Epithelial cell of proximal tubule (primary cell): ENCODE measurements at places on chromosomes 11 and 22.

- no peak for DNase-seq
Observed at GRCh38 chr22:26830837-26831236, 173.4 kb downstream of the MIAT start.

GRCh38 chr11:10669258-10670033 lies 24.1 kb downstream of the IRAG1 start:
- DNase-seq = no peak

DNA sequence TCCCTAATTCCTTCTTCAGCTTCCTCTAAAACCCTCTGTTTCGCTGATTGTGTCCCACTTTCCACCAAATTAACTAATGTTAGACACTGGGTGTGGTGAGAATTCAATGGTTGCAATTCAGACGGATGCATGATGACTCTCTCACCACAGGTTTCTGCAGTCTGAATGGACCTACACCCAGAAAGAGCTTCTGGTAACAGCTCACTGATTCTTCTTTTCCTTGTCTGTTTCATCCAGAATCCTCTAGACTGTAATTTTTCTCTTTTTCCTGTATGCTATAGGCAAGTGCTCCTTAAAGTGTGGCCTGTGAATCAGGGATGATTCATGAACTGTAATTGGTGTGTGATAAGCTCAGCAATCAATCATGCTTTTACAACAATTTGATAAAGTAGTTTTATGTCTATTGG lies 18.1 kb downstream of the MMP10 start:
- DNase-seq = no peak

DNA sequence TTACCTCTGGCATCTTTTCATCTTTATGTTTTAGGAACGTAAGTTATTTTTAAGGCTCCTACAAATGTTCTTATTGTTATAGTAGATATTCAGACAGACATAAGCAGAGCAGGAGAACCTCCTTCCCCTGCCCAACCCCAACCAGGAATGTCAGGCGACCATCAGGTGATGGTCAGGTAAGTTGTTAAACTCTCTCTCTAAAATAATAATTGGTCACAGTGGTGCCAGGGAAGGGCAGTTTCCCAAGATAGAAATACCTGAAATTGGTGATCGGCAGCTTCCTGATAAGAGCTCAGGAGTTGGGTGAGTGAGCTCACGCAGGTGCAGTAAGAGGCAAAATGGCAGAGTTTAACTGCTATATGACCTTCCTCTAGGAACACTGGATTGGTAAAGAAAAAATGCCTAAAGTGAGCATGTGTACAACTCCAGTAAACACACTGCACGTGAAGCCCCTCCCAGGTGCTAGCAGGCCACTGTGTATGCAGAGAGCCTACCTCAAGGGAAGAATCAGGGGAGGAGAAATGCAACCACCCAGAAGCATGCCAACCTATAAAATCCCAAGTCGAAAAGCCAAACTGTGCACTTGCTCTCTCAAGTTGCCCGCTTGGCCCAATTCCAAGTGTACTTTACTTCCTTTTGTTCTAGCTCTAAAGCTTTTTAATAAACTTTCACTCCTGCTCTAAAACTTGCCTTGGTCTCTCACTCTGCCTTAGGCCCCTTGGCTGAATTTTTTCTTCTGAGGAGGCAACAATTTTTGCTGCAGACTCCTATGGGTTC lies 273.9 kb downstream of the SBF2 start:
- DNase-seq = no peak

GRCh38 chr11:27367881-27368280 lies 4.9 kb upstream of the CCDC34 start:
- no peak for DNase-seq

DNA sequence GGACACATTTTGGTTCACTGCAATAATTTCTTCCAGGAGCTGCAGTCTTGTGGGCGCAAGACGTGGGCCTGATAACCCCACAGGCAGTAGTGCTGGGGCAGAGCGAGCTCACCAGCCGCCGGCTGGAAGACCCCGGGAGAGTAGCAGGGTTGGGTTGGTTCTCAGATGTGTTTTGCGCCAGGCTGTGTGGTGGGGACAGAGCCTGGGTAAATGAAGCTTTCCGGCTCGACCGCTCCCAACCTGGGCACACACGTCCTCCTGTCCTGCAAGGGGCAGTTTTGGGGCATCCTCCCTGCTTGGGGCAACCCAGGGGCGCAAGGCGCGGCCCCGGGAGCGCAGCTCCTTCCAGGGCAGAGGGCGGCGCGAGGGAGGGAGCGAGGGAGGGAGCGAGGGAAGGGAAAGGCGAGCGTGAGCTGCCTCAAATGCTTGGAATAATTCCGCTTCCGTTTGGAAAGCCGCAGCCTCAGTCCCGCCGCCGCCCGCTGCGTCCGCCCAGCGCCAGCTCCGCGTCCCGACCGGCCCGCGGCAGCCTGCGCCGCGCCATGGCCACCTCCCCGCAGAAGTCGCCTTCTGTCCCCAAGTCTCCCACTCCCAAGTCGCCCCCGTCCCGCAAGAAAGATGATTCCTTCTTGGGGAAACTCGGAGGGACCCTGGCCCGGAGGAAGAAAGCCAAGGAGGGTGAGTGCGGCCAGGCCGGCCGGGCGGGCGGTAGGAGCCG lies at the start of gene PARVA:
Gene PARVA, plus strand, starts transcription at position 466 of the 718 bp plus-strand sequence. Its CDS starts 77 bp downstream, at position 543.
- DNase-seq = peak; percentile 9

- DNase-seq = no peak
Observed at GRCh38 chr11:61342207-61342803, 9.3 kb downstream of the TKFC start.

- DNase-seq = no peak
Observed at GRCh38 chr11:79097246-79097875, 343.5 kb downstream of the TENM4 start.

- DNase-seq = no peak
Observed at GRCh38 chr11:31795706-31796498, 15.2 kb downstream of the PAX6 start.

DNA sequence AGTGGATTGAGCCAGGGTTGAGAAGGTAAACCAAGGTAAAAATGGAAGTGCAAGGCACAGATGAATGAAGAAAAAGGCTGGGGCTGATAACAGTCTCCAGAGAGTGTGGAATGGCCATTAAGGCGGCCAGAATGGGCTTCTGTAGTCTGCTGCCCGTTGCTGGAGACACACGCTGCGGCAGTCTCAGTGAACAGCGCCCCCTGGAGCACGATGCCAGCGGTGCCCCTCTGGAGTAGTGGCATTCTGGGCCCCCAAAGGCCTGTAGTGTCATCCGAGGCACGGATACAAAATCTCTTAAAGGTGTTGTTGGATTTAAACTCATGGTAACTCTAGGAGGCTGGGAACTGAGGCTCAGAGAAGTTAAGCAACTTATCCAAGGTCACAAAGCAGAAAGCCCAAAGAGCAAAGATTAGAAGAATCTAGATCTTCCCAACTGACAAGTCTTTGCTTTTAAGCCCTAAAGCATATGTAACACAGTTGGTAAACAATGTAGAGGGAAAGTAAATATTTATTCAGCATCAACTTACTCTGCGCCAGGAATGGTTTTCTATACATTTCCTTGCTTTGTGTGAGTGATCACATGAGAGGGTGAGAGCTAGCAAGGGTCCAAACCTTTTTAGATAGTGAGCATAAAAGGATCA lies 18.2 kb downstream of the KCNJ1 start:
- DNase-seq = no peak

DNA sequence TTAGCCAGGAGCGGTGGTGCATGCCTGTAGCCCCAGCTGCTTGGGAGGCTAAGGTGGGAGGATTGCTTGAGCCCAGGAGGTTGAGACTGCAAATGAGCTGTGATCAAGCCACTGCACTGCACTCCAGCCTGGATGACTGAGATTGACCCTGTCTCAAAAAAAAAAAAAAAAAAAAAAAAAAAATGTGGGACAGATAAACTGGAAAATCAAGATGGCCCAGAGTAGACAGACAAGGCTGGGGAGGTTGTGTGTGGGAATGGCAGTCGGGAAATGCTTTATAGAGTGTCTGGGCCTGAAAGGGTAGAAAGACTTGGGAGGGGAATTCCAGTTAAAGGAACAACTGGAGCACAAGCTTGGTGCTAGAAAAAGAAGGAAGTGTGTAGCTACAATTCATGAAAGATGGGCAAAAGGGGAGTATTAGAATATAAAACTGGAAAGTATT lies 18.2 kb upstream of the WDR74 start:
- no peak for DNase-seq

DNA sequence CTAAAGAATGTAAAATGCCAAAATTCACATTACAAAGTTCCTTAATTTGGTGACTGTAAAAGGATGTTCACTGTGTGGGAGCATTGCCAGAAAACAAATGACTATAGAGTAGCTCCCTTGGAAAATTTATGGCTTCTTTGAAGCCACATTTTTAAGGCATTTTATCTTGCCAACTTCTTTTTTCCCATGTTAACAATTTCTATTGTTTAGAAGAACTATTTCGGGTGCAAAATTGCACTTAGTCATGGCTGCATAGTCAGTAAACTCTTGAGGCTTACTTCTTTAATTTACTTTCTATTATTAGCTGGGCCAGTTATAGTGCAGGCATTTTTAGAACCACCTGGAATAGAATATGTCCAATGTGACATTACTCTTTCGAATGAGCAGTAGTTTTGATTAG lies 515.3 kb downstream of the JRKL start:
- no peak for DNase-seq

GRCh38 chr22:43078522-43078921 lies 10.7 kb downstream of the TTLL1 start:
- DNase-seq = no peak

GRCh38 chr11:82356316-82356715 lies 377.3 kb downstream of the FAM181B start:
- DNase-seq = no peak

GRCh38 chr11:134157451-134157850 lies 66.3 kb downstream of the NCAPD3 start:
- DNase-seq = no peak

- no peak for DNase-seq
Observed at GRCh38 chr11:5605849-5606248, 9.4 kb downstream of the TRIM6 start.

DNA sequence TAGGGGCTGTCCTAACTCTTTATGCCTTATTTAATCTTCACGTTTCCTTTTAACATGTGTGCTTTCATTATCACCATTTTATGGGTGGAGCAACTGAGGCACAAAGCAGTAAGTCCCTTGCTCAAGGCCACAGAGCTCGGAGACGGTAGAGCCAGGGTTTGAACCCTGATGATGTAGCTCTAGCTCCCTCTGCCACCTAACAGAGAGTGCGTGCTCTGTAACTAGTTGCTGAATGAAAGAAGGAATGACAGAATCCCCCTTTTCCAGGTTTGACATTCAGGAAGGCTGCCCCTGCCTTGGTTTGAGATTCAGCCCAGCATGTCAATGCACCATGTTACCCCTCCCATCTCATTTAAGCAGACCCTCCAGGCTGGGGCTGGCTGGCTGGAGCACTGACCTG lies 193.3 kb upstream of the NAV2 start:
- DNase-seq = no peak

DNA sequence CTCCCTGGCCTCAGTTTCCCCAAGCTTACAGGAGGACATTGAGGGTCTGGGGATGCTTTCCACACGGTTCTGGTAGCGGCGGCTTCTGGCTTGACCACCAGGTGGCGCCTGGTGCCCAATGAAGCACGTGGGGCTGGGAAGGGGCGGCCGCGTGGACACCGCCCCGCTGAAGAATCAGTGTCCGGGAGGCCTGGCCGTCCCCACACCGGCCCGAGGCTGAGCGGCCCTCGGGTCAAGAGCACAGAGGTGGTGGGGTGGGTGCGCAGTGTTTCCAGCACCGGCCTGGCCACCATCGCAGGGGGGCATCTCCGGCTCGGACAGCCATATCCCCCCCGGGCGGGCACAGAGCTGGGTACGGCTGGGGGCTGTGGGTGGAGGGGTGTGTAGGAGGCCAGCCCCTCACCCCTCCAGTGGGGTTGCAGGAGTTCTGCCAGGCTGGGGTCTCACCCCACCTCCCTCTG lies 27.8 kb upstream of the PPARA start:
- no peak for DNase-seq

- no peak for DNase-seq
Observed at GRCh38 chr11:120655589-120655988, 144.0 kb downstream of the GRIK4 start.

GRCh38 chr11:111676878-111677585 lies 74.8 kb downstream of the SIK2 start:
- no peak for DNase-seq

DNA sequence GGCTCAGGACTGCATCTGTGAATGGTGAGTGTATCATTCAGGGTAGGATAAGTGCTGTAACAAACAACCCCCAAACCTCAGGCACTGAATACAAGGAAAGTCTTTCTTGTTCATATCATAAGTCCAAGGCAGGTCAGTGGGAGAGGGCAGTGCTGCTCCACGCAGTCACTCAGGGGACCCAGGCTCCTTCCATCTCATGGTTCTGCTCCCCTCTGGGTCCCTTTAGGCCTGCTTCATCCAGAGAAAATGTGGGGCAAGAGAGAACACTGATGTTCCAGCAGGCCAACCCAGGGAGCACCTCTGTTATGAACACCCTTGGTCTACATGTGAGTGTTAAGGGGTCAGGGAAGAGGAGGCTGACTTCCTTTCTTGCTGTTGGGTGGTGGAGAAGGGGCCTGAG lies 187.8 kb downstream of the CHST1 start:
- DNase-seq = no peak

GRCh38 chr22:49827853-49828598 lies at the start of gene BRD1:
BRD1 (minus strand) TSS chr22:49827873; CDS start chr22:49824317, 3,556 bp downstream.
- no peak for DNase-seq

DNA sequence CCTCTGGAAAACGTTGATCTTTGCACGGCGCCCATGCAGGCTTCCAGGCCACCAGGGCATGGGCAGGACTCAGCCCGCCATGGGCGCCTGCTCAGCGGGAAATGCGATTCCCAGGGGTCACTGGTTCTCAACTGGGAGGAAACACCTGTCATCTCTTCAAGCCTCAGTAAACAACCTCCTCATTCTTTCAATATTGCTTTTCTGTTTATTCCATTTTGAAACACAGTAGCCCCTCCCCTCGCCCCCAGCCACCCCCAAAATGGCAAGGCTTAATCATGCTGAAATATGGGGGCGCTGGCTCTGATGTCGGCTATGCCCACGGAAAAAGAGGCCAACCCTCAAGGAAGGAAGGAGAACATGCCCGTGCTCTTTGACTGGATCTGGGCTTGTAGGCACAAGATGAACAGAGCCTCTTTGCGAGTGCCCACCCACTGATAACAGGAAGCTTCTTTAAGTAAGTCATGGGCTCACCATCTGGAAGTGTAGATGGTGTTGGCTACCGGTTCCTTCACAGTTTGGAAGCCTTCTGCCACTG lies 594 bp upstream of the POU2AF1 start:
- DNase-seq = no peak
